Fibroblast of villous mesenchyme (primary cell): ENCODE measurements at places on chromosomes 5 and 9. TPM values are rescaled to one million over a fixed set of nuclear protein-coding genes. Genes with fewer than 3 reads are reported as not detected.
A peak's percentile ranks its signal among the peaks of the same experiment; 100 is the strongest.

Gene ISOC1
- 15.5 and 31.1 TPM in 2 replicates for total RNA-seq

GRCh38 chr9:106577121-106577520 is 285.8 kb upstream of the ZNF462 start:
- DNase-seq, result no peak

- DNase-seq, result no peak
Observed at GRCh38 chr5:1663186-1663585, 136.5 kb downstream of the MRPL36 start.

DNA sequence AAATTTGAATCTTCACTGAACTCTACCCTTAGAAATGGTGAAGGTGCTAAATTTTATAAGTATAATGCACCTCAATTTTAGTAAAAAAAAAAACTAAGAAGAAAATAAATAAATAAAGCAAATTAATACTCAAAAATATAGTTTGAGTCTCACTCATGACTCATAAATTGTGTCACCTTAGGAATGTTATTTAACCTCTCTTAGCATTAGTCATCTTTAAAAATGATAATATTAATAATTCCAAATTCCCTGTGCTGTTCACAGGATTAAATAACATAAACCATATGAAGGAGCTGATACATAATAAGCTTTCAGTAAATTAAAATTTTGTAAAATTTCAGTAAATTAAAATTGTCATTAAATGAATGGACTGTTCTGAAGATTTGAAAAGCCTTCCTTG is 339.8 kb upstream of the RGMB start:
- peak; percentile 36 for DNase-seq

- no peak for DNase-seq
Observed at GRCh38 chr9:105403552-105404248, 44.1 kb upstream of the FSD1L start.

Gene SPATA31D4
- total RNA-seq, result not detected in 2 replicates

Gene FGF1
- 8.7 and 16.0 TPM in 2 replicates for total RNA-seq

Gene HMCN2
- total RNA-seq, result under 0.01 TPM in 1 of 2 replicates, not detected in the other

- no peak for DNase-seq
Observed at GRCh38 chr5:121982893-121983285, 21.1 kb downstream of the SRFBP1 start.

DNA sequence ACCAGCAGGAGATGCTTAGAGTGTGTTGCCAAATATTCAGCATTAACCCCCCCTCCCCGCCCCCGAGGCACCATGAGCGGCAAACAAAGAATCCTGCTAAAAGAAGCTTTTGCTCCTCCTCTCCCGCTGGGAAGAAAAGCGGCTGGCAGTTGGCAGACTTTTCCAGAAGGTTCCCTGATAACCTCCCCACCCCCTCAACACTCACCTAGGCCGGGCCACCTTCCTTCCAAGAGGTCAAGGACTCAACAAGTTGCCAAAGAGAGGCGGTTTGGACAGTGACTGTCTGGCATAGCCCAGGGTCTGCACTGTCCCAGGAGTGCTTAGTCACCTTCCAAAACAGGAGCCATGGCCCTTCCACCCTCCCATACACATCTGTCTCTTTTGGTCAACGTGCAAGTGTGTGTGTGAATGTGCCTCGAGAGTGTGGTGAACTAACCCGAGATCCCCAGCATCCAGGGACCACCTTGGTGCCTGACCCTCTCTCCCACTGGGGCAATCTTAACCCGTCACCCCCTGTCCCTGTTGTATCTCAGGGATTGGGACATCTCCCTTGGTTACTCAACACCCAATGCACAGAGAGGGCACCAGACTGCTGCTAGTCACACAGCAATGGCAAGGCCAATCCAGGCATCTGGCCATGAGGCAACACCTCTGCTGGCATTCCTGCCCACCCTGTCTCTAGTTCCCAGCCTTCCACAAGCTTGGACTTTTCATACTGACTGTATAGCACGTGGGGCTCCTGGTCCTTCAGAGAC is 18.9 kb downstream of the CAMK2A start:
- no peak for DNase-seq

DNA sequence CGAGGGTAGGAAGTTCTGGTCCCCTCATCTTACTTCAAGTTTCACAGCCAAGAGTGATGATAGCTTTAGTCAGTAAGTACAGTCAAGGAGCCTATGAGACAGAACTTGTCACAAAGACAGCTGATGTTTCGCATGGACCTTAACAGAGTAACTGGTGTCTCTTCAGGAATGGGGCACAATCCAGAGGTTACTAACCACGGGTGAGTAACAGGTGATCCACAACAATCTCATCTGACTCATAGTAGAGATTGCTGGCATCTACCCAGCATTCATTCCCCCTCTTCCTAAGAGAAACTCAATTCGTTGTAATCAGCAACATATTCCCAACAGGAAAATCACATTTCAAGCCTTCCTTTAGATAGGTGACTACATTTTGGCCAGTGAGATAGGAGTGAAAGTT is 126.7 kb downstream of the SNX18 start:
- DNase-seq, result no peak
